ENCODE measurements at places on chromosomes 11 and 22. TPM values are rescaled to one million over a fixed set of nuclear protein-coding genes. Genes with fewer than 3 reads are reported as not detected.

The MFRP gene
- 0.39 TPM for total RNA-seq

DNA sequence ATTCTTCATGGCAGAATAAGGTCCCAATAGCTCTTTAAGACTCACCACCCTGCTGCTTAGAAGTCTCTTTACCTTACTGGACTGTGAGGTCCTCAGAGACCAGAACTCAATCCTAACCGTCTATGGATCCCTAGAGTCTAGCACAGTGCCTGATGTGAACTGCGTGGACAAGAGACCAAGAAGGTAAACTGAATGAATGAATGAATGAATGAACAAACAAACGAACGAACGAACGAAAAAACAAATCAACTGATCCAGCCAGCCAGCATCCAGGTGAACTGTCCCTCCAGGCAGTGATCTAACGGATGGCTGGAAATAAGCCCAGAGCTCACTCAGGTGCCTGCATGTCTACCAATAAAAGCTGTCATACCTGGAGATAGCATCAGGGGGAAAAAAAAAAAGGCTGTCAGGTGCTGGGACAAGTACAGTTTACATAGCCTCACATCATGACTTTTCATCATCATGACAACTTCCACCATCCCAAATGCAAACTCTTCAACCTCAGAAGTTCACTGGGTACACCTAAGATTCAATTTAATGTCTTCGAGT lies 59.8 kb downstream of the PACSIN2 start:
- DNase-seq, result no peak

DNA sequence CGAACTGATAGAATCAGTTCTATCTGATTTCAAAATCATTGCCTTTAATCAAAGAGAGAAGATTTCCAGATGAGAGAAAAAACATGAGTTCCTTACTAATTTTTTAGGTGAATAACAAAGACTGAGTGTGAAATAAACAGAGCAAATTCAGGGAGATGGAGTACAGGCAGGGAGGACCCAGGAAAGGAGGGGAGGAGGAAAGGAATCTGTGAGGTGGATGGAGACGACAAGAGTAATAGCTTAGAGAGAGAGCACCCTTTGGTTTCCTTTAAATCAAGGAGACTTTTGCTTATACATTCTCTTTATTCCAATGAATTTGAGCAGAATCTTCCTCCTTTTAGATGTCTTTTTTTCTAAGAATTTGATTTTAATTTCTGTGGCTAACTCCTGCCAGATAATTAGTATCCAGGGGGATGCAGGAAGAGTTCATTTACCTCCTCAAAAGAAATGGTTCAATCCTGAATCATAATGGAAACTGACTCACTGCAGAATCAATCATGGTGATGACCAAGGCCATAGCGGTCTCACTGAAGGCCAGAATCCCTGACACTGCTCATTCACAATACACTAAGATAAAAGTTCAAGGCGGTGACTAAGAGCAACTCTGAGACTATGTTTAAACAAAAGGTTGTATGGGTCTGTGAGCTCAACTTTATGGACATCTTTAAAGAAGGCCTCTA lies 234.0 kb upstream of the ZC3H12C start:
- DNase-seq, result peak; percentile 66

DNA sequence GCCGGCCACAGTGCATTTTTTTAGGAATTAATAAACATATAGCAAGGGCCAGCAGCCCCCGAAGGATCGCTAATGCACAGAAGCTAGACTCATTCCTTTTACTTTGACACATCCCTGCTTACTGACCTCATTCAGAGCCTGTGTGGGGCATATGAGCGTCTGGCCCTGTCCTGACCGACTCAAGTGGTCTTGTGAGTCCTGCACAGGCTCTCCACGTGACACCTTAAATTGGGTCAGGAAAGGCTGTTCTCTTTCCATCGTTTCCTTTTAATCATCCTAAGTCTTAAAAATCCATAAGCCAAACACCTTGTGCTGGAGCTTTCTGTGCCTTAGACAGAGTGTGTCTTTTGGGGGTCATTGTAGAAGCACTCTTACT lies 18.6 kb downstream of the SDHAF2 start:
- DNase-seq, result no peak

GRCh38 chr11:84497181-84497580 lies 1130.0 kb downstream of the DLG2 start:
- DNase-seq, result no peak

The CCDC89 gene
- total RNA-seq, result 0.63 TPM

- DNase-seq, result no peak
These were observed 14.0 kb downstream of the C11orf42 start for GRCh38 chr11:6219359-6219758.

The SLCO2B1 gene
- 0.97 TPM for total RNA-seq

GRCh38 chr22:39518144-39518786 lies 2.1 kb upstream of the ATF4 start:
- no peak for DNase-seq

GRCh38 chr11:2677127-2677526 lies 22.7 kb downstream of the KCNQ1OT1 start:
- no peak for DNase-seq

The P2RY6 gene
- 1.1 TPM for total RNA-seq

- peak; percentile 85 for DNase-seq
These were observed 1.9 kb downstream of the TIRAP start for GRCh38 chr11:126284829-126285228.

- DNase-seq, result no peak
These were observed 10.4 kb downstream of the ATXN10 start for GRCh38 chr22:45682064-45682463.

GRCh38 chr11:862696-863022 lies 20.0 kb downstream of the TSPAN4 start:
- DNase-seq, result no peak

DNA sequence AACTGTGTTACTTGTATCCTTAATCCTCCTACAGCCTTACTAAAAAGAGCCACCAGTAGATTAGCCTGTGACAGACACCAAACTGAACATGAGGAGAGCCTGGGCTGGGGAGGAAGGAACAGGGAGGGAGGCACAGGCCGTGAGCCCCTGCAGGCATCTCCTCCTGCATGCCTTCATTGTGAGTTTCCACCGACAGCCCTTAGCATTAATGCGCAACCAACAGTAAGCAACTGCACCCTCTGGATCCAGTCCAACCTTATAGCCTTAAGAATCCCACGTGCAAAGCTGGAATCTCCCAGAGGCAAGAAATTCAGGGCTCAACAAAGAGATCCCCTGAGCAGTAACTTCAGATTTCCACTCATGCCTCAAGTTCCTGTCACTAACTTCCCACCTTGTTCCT lies 84.6 kb downstream of the ETS1 start:
- DNase-seq, result no peak

The UPK3A gene
- not detected for total RNA-seq

GRCh38 chr22:18110194-18110953 lies at the start of gene TUBA8:
TUBA8 (plus strand) TSS chr22:18110809; CDS start chr22:18110866, 57 bp downstream.
- DNase-seq, result no peak

DNA sequence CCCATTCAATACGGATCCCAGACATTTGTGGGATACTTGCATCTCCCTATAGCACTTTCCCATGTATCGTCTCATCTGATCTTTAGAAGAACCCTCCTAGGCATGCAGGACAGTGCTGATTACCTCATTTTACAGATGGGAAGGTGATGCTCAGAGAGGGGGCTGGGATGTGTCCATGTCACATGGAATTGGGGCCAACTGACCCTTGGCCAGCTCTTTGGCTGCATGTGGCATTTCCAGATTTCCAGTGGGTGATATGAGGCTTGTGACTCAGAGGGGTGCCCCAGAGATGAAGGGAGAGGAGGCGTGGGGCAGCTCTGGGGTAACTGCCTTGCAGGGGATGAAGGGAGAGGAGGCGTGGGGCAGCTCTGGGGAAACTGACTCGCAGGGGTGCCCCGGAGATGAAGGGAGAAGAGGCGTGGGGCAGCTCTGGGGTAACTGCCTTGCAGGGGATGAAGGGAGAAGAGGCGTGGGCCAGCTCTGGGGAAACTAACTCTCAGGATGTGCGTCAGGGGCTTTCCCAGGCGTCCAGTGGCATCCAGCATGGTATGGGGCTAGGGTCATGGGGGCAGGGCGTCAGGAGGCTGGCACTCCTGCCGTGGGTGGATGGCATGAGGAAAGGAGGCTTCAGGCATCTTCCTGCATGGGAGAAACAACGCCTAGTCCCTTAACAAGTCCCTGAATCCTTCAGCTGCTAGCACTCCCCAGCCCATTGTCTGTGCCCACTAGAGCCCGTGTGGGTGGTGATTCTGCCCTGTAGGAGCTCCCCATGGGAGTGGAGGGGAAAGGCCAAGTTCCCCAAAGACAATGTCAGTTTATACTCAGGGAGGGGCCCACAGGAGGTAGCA lies 11.9 kb upstream of the CERK start:
- no peak for DNase-seq

GRCh38 chr11:118763041-118763440 lies 27.9 kb downstream of the DDX6 start:
- no peak for DNase-seq

DNA sequence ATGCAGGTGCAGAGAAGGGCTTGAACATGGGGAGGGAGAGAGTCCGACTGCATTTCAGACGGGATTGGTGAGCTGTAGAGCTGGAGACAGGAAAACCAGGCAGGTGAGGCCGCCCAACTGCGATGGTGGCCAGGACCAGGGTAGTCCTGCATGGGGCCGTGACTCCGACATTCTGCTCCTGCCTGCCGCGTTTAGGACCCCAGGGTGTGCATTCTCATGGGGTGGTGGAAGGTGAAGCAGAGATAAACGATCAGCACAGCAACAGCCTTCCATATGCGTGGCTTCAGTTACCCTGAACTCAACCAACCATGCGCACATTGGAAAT lies 29.3 kb downstream of the SHANK2 start:
- no peak for DNase-seq

All from glomerular endothelial cell (primary cell).